ENCODE measurements at places on chromosomes 13 and 19.

DNA sequence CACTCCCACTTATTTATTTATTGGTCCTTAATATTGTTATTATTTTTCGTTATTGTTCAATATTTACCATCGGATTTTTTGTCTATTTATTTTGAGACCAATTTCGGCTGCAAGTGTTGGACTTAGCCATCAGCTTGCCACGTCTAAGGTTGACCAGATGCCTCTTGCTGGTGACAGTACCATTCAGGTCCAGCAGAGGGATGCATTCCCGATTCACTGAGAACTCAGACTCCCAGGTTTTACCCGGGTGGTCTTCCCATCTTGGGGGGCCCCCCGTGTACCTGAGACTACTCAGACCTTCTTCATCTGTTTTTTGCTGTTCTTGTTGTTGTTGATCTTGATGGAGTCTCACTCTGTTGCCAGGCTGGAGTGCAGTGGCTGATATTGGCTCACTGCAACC is 1435.2 kb downstream of the UQCRFS1 start:
- DNase-seq, result no peak

DNA sequence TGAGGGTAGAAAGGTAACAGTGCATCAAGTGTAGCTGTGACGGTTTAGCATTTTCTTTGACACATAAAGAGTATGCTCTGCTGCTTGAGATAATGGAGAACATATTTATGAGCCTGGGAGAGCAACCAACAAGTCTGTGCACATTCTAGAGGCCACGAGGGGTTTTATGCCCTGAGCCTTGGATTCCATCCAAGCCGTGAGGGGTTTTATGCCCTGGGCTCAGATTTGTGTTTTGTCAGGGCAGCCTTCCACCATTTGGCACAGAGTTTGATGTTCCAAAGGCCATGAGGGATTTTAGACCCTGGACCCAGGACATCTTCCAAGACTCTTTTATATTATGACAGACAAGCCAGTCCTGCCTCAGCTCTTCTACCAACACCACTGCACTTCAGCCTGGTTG is 106.4 kb downstream of the ZNF486 start:
- no peak for DNase-seq

DNA sequence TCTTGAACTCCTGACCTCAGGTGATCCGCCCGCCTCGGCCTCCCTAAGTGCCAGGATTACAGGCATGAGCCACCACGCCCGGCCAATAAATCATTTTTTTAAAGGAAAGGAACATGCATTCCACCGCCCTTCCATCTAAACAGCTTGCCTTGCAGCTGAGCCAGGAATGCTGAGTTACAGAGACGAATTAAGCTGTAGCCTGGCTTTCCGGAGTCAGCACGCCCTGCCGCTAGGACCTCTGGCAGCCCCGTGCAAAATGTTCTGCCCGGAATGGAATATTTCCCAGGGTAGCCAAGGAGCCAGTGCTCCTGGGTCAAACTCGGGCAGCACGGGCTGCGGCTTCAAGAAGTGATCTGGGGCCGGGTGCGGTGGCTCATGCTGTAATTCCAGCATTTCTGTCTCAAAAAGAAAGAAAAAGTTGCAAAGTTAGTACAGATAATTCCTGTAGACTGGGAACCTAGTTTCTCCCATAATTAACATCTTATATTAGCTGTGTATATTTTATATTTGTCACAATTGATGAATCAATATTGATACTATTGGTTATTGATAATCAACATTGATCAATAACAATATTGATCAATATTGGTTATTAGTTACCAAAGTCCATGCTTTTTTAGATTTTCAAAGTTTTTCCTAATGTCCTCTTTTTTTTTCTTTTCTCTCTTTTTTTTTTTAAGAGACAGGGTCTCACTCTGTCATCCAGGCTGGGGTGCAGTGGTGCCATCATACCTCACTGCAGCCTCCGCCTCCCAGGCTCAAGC is 19.2 kb downstream of the ATCAY start:
- DNase-seq, result no peak

DNA sequence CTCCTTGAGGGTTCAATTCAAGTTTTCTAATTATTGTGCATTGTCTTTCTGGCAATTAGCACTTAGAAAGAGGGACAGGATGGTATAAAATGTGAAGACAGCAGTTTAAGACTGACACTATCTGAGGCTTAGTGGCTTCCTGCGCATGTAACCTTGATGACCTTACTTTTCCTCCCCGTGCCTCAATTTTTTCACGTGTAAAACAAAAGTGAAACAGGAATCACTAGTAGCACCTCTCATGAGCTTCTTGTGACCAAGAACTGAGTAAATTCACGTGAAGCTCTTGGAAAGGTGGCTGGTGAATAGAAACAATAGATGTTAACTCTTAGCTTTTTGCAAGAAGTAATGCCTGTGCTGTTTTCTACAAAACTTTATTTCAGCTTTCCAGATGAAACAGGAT is 233.9 kb downstream of the LMO7 start:
- no peak for DNase-seq

DNA sequence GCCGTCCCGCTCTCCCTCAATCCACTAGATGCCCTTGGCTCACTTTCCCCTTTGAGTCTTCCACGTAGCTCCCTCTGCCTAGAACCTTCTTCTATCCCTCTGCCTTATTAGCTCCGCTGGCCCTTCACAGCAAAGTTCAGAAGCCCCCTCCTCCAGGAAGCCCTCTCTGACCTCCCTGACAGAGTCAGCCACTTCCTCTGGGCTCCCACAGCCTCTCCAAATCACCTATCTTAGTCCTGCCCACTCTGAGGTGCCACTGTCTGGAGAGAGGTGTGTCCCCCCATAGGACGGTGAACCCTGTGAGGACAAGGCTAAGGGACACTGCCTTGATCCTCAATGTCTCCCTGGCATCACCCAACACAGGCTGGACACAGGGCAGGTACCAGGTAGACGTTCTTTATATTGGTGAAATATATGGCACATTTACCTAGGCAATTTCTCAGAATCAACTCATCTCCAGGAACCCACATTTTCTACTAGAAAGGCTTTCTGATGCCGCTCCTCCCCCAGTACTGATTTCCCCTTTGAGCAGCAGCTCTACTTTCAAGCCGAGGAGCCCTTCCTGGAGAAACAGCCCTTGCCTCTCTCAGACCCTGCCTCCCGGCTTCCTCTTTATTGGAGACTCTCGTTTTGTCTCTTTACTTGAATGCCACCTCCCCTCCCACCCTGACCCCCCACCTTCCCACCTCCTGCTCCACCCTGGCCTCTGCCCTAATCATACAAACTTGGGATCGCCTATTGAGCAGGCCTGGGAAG is 3.4 kb upstream of the TGFB1 start:
- no peak for DNase-seq

GRCh38 chr19:41705393-41706174 is 2.8 kb upstream of the CEACAM5 start:
- peak; percentile 55 for DNase-seq

- no peak for DNase-seq
These were observed 1.4 kb downstream of the USP12 start for GRCh38 chr13:27170221-27170515.

DNA sequence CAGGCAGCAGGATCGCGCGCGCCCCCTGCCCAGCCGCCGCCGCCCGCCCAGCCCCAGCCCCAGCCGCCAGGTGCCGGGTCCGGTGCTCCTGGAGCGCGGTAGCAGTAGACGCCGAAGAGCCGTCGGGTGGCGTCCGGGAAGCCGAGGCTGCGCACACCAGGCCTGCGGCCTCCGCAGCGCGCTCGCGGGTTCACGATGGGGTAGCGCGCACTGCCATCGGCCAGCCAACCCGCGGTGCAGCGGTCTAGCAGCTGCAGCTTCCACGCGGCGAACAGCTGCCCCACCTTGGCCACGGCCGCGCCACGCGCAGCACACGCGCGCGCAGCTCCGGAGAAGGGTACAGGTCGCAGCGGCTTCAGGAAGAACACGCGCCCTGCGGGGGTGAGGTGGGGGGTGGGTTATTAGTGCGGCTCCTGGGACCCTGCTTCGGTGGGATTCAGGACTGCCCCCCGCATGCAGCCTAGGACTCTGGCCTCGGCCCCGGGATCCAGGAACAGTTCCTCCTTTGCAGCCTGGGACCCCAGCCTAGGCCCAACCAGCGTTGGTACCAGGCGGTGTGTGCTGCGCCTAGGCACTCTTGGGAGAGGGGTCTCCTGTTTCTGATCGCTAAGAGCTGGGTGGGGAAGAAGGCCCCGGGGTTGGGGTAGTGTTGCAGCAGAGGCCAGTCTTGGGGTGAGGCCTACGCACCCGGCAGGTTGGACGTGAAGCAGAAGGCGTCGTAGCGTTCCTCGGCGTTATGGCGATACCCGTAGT is 15.1 kb downstream of the TM6SF2 start:
- no peak for DNase-seq

DNA sequence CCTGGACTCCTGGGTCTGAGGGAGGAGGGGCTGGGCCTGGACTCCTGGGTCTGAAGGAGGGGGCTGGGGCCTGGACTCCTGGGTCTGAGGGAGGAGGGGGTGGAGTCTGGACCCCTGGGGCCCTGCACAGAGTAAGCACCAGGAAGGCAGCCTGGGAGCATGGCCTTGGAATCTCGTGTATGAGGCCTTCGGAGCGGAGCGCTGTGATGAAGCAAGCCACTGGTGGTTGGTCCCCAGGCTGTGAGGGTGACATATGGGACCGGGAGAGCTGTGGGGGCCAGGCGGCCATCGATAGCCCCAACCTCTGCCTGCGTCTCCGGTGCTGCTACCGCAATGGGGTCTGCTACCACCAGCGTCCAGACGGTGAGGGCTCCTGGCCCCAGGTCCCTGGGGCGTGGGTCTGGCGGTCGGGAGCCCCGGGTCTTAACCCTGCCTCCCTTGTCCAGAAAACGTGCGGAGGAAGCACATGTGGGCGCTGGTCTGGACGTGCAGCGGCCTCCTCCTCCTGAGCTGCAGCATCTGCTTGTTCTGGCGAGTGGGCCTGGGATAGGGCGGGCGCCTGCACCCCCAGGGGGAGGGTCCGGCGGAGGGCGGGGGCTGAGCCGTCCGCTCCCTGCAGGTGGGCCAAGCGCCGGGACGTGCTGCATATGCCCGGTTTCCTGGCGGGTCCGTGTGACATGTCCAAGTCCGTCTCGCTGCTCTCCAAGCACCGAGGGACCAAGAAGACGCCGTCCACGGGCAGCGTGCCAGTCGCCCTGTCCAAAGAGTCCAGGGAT is 918 bp downstream of the TMEM190 start:
- DNase-seq, result no peak

- DNase-seq, result no peak
These were observed 9.2 kb downstream of the UBXN6 start for GRCh38 chr19:4448147-4448985.

DNA sequence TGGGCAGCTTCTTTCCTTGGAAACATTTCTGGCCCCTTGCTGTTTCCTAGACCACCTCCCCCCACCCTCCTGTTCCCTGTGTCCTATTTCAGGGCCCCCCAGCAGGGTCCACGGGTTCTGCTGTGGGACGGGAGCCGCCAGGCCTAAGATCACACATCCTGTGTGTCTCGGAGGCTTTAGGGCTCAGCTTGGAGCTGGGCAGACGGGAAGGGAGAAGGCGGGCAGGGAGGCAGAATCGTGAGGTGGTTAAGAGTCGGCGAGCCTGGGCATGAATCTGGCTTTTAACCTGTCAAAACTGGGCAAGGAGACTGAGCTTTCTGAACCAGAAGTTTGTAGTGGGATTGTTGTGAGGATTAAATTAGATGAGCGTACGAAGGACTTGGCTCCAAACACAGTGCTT is 4.8 kb downstream of the KCNC3 start:
- DNase-seq, result no peak

- DNase-seq, result no peak
These were observed 50.4 kb downstream of the C13orf46 start for GRCh38 chr13:113923376-113924063.

DNA sequence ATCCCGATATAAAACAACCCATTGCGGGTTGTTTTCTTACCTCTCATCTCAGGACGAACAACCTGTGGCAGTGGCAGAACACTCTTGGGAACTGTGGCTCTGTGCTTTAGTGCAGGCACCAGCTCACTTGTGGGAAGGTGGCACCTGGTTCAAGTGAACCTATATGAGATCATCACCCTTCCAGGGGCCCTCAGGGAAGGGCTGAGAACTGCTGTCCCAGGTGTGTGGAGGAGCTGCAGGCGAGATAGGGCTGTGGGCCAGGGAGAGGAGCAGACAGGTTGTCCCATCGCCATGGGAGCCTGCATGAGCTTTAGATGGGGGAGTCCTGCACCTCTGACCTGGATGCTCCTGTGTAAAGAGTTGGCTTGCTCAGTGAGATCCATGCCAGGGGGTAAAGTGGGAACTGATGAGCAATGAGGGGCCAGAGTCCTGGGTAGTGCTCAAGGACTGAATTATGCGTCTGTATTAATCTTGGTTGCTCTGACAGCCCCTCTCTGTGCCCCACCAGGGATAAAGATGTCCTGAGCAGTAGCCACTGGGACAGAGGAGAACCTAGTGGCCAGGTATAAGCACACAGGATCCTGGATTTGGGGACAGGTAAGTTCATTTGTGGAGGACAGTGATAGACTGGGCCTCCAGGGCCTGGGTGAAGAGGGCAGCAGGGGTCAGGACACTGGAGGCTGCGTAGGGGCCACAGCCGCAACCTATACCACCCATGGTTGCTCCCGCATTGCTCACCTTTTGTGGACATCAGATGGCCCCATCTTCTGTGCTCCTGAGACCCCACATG is 8.7 kb downstream of the CEACAM4 start:
- DNase-seq, result no peak

- no peak for DNase-seq
These were observed 6.2 kb downstream of the RPL28 start for GRCh38 chr19:55391702-55392615.

DNA sequence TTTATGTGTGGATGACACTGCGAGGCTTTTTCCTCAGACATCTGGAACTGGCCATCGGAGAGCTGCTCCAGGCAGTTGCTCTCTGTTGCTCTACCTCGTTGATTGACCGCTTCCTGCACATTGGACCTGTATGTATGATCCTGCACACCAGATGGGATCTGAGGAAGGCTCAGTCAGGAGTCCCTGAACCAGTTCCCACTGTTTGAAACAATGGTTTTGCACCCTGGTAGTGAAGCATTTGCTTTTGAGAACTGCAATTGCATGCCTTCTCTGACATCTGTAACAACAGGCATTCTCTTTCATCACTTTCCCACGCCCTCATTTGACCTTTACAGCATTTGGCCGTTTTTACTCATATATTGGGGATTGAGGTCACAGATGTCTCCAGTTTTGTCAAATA is 61.1 kb upstream of the NPAS1 start:
- DNase-seq, result no peak

DNA sequence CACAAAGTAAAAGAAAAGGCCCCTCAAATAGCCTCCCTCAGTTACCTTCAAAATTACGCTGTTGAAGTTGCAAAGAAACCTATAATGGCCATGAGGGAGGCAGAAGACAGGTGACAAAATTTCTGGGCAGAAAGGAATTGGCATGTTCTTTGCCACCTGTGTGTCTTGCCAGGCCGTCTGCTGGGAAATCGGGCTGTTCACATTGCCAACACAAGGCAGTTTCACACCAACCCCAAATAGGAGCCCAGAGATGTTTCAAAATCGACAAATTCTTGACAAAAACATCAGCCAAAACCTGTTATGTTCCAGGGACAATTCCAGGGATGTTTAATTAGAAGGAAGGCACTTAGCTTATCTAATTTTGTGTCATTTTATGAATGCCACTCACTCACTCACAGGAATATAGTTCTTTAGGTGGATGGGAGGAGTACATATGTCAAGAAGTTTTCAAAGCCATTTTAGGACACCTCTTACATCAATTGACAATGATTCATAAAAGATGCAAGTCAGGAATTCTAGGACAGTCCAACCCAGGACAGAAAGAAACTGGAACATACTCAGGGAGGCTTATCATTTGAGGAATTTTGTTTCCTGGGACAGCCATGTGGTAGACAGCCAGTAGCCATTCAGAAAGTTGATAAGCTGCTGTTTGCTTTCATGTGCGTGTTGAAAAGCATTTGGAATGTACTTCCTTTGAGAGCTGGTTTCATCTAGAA is 164.5 kb downstream of the RGCC start:
- DNase-seq, result no peak

- DNase-seq, result no peak
These were observed 207.0 kb upstream of the ZNF507 start for GRCh38 chr19:32138416-32138815.

Measured in stimulated activated CD4-positive, alpha-beta T cell treated with anti-CD3 and anti-CD28 coated beads, Interleukin-2, amount 100 ng/mL, for 24 hours (primary cell).